ENCODE measurements at places on chromosomes 11 and 22.

GRCh38 chr22:20240447-20240764, 27.7 kb downstream of the RTN4R start:
- peak overlapping the region; percentile 74 for H3K27ac ChIP-seq
- H3K36me3 ChIP-seq, result peaks cover 15% of the 10 kb centered on the region
- H3K27me3 ChIP-seq, result peaks cover 9% of the 10 kb centered on the region
- peak; percentile 46 for DNase-seq
- peaks cover 42% of the 10 kb centered on the region for H3K4me1 ChIP-seq
- H3K4me3 ChIP-seq, result no peak overlapping the region

DNA sequence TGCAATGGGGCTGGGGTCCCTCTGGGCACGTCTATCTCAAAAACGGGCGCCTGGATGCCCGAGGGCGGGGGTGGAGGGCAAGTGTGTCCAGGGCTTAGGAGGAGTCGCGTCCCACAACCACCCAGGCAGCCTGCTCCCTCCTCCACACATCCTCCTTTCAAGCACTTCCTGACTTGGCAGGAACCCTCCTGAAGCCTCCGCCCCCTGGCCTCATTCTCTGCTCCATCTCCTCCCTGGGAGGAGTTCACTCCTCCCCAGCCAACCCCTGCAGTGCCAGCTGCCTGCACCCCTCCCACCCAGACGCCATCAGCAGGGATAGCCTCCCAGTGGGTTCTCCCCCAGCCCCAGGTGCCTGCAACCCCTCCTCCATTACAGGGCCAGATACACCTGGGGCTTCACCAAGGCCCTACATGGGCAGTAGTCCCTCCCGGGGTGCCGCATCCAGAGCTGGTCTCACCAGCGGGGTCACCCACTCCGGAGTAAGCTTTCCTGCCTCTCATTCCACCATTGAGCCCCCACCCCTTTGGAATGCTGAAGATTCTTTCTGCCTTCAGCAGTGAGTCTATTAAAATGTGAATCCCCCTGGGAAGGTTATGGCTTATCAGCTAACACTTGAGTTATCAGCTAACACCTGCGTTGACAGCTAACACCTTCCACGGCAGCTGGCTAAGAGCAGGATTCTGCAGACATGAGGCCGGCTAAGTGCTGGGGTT, 24.4 kb downstream of the RTN4R start:
- H3K4me3 ChIP-seq, result peak overlapping the region; percentile 20
- no peaks in the 10 kb centered on the region for H3K27me3 ChIP-seq
- DNase-seq, result no peak
- peaks cover 61% of the 10 kb centered on the region for H3K4me1 ChIP-seq
- peaks cover 16% of the 10 kb centered on the region for H3K36me3 ChIP-seq
- no peak overlapping the region for H3K27ac ChIP-seq

- peaks cover 2% of the 10 kb centered on the region for H3K4me1 ChIP-seq
- no peak overlapping the region for H3K27ac ChIP-seq
- H3K27me3 ChIP-seq, result no peaks in the 10 kb centered on the region
- DNase-seq, result no peak
Measured at GRCh38 chr22:17350292-17350691, 19.0 kb upstream of the CECR2 start.

DNA sequence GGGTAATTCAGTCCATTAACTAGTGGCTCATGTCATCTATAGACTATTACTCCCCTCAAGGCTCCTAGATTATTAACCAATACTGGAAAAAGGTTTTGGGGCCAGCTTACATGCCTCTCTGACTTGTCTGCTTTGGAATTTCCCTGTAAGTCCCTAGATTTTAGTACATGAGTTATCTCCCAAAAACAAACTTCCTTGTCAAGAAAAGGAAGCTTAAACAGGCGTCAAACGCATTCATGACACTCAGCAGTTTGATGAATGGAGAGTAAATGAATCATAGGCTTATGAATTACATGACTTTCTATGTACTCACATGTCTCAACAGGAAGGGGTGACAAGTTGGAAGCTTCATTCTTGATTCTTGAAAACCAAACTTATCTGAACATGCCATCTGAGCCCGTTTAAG, 70.8 kb downstream of the BLID start:
- no peaks in the 10 kb centered on the region for H3K27me3 ChIP-seq
- no peak overlapping the region for H3K4me3 ChIP-seq
- H3K36me3 ChIP-seq, result no peaks in the 10 kb centered on the region
- no peak for DNase-seq
- H3K4me1 ChIP-seq, result no peaks in the 10 kb centered on the region
- no peak overlapping the region for H3K27ac ChIP-seq

DNA sequence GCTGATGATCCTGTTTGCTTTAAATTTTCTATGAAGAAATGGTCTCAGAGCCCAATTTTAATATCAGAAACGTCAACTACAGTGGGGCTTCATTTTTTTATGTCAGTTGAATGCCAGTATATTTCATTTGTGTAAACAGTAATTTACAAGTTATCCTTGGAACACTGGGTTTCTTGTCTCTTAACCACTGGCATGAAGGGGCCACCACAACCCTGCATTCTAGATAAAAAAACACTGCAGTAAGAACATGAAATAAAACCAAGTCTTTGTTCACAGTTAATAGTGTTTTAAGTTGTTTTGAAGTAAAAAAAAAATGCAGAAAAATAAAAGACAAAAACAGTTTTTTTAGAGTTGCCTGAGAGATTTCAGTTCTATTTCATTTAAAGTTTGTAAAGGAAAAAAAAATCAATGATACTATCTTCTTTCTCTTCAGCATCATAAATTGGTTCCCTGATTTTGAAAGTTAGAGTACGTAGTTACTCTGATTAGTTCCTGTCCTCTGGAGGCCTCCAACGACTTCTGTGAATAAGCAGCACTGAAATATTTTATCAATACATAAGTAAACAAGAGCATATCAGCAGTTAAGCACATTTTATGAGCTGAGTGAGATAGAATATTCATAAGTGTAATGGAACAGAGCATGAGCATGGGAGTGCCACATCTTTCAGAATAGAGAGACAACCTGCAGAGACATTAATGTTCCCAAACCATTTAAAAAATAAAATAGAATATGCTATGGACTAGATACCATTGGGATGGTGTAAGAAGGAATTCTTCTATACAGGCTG, 7.8 kb upstream of the DDI1 start:
- H3K27ac ChIP-seq, result no peak overlapping the region
- no peak overlapping the region for H3K4me3 ChIP-seq
- DNase-seq, result no peak
- peaks cover 4% of the 10 kb centered on the region for H3K4me1 ChIP-seq
- no peaks in the 10 kb centered on the region for H3K27me3 ChIP-seq
- no peaks in the 10 kb centered on the region for H3K36me3 ChIP-seq

DNA sequence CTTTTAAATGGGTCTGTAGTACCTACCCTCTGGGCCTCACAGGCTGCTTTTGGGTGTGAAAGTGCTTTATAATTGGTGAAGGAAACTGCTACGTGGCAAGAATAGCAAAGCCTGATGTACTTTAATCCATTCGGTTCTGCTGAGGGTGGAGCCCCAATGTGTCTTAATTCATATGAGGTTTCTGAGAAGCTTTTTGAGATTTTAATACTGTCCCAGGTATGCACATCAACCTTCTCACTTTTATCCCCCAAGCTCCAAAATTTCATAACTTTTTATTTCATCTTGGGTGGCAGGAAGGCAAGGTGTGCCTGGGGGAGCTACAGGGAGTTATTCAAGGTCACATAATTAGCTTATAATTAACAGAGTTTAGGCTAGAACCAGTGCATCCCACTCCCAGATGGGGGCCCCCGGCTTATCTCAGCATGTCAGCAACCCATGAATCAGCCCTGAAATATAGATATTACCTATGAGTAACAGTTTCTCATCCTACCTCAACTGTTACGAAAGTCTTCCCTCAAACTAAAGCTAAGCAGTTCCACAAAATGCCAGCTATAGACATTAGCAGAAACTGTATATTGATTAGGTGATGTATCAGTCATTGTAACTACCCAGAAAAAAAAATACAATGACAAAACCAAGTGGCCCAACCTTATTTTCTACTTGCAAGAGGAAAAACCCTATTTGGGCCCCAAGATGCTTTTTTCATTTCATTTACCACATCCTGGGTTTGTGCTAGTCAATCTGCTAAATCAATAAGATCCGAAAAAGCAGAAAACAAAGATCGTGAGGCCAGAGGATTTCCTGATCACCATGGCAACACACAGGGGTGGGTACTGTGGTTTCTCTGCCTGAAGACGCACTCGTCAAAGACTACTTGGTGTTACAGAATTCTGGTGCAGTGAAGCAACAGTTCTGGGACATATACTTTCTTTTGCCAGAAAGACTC, 26.7 kb downstream of the CD44 start:
- no peak overlapping the region for H3K27ac ChIP-seq
- no peak for DNase-seq
- H3K4me3 ChIP-seq, result no peak overlapping the region
- no peaks in the 10 kb centered on the region for H3K27me3 ChIP-seq
- no peaks in the 10 kb centered on the region for H3K36me3 ChIP-seq
- H3K4me1 ChIP-seq, result peaks cover 5% of the 10 kb centered on the region

DNA sequence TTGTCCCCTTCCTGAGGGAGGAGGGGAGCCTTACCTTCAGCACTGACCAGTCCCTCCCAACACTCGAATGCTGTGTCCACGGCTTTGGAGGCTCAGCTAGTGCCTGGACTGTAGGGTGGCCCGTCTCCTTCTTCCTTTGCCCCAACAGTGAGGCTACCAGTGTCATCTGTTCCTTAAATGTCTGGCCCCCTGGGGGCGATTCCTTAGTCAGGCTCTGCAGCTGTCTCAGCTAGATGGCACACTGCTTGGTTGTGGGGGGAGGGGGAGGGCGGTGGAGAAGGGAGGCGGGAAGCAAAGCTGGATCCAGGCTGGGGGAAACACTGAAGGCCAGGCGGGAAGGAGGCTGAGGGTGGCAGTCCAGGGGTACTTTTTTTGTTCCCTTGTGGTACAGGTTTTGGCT, at the start of gene IGSF22:
TSS of gene IGSF22 (minus strand) at position 149 of the 400 bp plus-strand sequence. CDS start 1,952 bp downstream, outside the sequence.
- no peak within 1 kb of the TSS for H3K4me3 ChIP-seq
- no peak for DNase-seq
- no peaks in the 10 kb centered on the region for H3K36me3 ChIP-seq
- no peaks in the 10 kb centered on the region for H3K27me3 ChIP-seq
- no peak within 1 kb of the TSS for H3K27ac ChIP-seq

DNA sequence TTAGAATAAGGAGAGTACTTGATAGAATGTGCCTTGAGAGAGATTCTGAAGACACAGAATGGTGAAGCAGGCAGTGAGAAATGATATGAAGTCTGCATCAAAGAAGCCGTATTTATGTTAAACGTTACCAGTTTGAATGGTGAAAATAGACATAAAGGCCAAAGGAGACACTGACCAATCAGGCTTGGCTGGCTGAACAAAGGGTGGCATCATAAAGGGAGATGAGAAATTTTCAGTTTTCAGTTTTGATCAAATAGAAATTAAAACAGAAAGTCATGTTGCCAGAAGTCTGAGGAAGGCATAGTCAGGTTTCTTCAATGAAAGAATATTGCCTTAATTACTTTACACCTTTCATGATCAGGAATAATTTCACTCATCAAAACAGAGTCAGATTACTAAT, 6.6 kb downstream of the OR51F1 start:
- no peaks in the 10 kb centered on the region for H3K4me1 ChIP-seq
- H3K4me3 ChIP-seq, result no peak overlapping the region
- no peaks in the 10 kb centered on the region for H3K27me3 ChIP-seq
- H3K27ac ChIP-seq, result no peak overlapping the region
- DNase-seq, result no peak

DNA sequence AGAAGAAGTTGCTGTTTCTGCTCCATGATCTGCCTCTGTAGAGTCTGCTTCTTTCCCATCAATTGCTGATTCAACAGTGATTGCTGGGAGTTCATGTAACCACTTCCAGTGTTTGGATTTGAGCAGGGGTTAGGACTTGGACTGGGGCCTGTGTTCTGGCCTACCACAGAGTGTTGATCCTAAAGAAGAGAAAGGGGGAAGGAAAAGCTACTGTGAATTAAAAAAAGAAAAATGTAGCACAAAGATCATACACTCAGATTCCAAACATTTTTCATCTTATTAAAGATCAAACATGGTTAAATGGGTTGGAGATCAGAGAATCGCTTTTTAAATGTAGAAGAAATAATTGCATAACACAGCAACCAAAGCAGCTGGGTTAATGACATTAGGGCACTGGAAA, 67.6 kb upstream of the MTMR2 start:
- no peak for DNase-seq
- peaks cover 43% of the 10 kb centered on the region for H3K4me1 ChIP-seq
- no peaks in the 10 kb centered on the region for H3K36me3 ChIP-seq
- no peak overlapping the region for H3K4me3 ChIP-seq

DNA sequence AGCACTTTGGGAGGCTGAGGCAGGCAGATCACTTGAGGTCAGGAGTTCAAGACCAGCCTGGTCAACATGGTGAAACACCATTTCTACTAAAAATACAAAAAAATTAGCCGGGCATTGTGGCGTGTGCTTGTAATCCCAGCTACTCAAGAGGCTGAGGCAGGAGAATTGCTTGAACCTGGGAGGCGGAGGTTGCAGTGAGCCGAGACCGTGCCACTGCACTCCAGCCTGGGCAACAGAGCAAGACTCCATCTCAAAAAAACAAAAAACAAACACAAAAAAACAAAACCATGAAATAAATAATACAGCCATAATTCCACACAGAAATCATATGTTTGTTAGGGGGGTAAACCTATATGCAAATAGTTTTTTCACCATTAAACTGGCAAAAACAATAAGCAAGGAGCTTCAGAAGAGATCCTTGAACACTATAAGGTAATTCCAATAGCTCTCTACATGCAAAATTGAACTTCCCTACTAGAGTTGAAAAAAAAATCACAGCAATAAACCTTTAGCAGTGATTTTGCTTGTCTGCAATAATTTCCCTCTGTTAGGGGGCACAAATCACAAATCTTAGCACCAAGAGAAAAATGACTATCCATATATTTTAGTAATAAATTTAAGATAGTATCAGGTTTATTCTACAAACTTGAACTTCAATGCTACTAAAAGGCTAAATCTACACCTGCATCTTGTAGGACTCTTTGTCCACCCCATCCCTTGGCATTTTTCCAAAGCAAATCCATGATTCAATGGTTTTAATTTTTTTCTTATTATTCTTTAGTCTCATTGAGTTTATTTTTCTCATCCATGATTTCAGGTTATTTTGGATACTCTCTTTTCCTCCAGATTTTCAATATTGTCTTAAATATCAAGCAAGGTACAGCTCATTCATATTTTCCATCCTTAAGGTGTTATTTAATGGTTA, 3.9 kb downstream of the CSTF3 start:
- H3K36me3 ChIP-seq, result peaks cover 4% of the 10 kb centered on the region
- peaks cover 3% of the 10 kb centered on the region for H3K4me1 ChIP-seq
- no peak for DNase-seq
